ENCODE measurements at places on chromosomes 2 and 18.

- no peak for DNase-seq
Observed at GRCh38 chr18:34803877-34804400, 93.8 kb downstream of the DTNA start.

DNA sequence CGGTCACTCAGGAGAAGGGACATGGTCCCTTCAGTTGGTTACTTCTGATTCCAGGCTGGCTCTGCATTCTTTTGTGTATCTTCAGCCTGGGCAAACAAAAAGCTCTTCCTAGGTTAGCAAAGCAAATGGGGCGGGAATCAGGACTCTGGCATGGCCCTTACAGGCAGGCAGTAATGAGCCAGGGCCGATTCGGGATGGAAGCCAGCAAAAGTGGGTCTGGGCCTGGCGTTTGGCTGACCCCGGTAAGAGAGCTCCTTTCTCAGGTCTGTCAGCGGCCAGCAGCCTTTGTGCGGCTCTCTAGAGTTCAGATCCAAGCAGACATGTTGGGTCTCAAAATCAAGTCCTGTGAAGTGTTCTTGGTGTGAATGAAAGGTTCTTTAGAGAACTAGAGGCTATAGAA, 81.5 kb upstream of the EML6 start:
- no peak for DNase-seq

DNA sequence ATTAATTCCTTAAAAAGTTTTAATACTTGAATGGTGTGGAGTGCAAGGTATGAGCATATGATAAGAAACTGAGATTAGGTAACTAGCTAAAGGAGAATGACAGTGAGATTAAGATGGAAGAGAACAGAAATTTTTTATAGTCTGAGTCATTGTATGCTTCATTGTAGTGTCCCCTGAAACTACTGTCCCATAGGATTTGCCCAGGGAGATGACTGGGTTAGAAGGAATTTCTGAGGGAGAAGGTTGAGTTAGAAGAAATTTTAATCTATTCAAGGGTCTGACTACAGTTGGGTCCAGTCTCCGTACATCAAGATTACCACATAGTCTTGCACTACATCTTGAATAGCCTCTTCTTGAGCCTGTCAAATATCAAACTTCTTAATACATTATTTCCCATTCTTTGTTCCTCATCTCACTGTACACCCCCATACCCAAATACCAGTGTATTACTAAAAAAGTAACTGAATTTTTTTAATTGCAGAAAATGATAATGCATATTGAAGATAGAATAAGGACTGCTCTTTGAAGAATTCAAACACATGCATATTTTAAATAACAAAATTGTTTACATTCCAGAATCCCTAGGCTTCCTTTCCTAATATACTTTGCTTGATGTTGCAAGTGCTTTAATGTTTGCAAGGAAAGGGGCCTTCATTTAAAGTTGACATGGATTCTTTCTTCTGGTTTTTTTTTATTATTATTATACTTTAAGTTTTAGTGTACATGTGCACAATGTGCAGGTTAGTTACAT, 314.3 kb upstream of the COL3A1 start:
- DNase-seq, result no peak

DNA sequence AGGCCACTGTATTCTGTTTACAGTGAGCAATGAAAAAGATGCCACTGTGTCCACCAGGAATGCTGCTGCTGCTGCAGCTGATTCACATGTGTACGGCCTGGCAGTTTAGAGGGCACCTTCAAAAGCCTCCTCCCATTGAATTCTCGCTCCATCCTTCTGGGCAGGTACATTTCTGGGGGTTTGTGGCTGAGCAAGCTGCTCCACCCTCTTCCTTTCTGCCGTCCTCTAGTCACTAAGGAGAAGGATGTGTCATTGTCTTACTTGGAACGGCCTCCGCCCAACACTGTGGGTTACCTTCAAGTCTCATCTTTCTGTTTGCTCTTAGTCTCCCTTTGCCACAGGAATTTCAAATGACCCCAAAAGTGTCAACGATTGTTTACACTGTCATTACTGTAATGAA, 182.0 kb downstream of the ZBTB7C start:
- peak; percentile 31 for DNase-seq

DNA sequence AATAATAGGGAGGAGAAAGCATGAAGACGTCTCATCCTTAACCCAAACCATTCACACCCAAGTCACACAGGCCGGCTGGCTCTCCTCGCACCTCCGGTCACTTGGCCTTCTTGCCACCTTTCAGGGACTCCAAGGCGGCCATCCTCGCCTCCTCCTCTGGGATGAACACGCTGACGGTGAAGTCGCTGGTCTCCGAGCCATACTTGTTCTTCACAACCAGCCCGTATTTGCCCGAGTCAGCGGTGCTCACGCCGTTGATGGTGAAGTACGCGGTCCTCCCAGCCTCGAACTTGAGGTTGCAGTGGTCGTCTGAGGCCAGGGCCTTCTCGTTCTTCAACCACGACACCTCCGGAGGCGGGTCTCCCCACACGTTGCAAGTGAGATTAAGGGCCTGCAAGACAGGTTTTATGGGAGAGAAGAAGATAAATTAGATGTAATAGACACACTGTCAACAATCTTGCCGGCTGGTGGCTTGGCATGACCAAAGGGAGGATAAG, 54.3 kb upstream of the LPIN2 start:
- DNase-seq, result no peak

DNA sequence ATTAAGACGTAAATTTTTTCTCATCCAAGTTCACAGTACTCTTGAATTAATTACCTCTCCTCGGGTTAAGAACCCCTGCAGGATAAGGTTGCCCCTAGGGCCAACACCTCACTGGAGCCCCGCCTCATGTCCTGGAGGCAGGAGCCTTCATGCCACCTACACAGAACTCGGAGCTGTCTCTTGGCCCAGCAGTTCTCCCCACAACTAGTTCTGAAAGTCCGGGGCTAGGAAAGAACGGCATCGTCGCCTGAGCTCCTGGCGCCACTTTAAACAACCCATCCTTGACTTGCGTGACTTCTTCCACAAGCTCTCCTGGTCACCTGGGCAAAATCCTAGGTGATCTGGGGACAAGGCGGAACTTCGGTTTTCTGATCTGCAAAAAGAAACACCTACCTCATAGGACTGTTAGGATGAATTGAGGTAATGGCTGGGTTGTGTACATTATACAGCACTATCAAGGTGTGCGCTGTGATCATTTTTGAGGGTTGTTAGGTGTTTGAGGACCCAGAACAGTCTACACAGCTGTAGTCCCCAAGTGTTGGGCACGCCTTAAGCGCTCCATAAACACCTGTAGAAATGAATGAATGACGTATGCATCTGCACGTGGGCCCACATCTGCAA, 641 bp upstream of the ITGA6 start:
- no peak for DNase-seq

DNA sequence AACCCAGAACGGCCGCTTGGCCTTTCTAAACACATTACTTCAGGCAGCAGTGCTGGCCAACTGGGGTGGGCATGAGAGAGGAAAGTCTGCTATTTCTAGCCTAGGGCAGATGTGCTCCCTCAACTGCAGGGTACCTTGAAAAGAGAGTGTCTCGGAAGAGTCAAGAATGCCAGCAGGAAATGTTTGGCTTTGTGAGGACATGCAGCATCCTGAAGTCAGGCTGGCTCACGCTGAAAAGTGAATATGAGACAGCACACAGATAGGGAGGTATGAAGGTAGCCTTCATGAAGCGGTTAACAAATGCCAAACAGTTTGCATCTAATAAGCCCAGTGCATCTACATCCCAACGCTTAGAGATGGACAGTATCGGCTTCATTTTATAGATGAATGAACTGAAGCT, 65.0 kb upstream of the NCKAP5 start:
- DNase-seq, result no peak

DNA sequence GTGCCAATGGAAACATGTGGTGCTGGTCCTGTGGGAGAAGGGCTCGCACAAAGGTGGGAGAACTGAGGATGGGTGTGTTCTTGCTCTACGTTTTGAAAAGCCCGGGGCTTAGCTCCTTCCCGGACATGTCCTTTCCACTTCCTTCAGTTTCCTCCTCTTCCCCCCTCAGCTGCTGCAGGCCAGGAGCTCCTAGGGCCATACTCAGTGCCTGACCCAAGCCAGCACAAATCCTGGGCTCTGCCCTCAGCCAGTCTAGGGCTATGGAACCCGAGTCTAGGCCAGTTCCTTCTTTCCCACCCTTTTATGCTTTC, 1.4 kb upstream of the SIX2 start:
- no peak for DNase-seq

DNA sequence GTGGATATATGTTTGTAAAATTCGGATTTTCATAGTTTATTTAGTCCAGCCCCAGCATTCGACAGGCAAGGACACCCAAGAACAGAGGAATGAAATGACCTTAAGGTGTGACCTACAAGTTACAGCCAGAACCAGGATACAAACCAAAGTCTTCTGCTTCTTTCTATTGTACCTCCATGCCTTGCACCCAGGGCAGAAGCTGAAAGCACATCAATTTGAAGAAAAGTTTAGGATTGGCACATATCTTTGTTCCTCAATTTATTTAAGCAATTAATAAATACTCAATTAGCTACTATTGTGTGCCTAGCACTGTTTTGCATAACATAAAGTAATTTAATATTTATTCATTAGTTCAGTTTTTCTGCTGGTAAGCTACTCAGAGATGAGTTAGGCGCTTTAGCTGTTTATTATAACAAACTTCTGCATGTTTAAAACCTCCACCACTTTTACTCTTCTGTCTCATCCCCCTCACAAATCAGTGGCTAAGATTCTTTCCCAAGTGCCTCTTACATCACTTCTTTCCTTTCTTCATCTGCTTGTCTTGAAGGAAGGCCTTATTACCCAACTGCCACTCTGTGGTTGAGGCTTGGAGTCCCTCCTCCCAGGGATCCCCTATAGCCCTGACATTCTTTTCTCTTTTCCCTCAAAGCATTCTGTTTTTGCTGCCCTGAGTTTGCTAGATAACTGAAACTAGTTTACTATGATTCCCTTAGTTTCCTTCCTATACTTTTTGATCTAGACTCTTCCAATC, 37.1 kb upstream of the DARS1 start:
- peak; percentile 84 for DNase-seq

- no peak for DNase-seq
Observed at GRCh38 chr2:240402566-240403272, 32.7 kb upstream of the GPC1 start.

GRCh38 chr2:129459200-129459876, 520.1 kb upstream of the RAB6C start:
- DNase-seq, result no peak

- no peak for DNase-seq
Observed at GRCh38 chr2:121409966-121410365, 120.7 kb upstream of the RNU4ATAC start.

- DNase-seq, result no peak
Observed at GRCh38 chr2:120441351-120441700, 95.4 kb downstream of the INHBB start.
